LHCN-M2 (cell line): ENCODE measurements at places on chromosomes 7 and 10. TPM values are rescaled to one million over a fixed set of nuclear protein-coding genes. Genes with fewer than 3 reads are reported as not detected.

GRCh38 chr7:2537981-2538851 lies 17.1 kb downstream of the BRAT1 start:
- DNase-seq, result no peak

Gene CALML3
- not detected in 2 replicates for total RNA-seq

DNA sequence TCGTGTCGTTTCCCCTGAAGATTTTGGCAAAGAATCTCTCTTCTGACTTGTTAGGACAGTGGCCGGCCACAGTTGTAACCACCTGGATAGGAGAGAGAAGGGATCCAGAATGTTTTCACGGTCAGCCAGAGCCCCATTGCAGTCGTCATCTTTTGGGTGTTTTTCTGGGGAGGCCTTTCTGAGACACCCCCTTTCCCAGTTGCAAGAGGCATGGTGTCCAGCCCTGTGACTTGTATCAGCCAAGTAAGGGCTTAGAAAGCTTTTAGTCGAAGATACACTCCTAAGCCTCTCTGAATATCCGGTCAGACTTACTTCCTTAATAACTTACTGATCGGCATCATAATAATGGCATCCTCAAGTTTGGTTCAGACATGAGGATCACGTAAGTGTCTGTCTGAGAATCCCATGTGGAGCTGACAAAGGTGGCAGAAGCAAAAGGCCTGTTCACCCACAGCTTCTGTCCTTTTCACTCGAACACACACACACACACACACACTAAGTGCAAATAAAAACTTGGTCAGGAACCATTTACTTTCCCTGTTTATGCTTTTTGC lies 435.7 kb upstream of the GALNT17 start:
- peak; percentile 15 for DNase-seq

DNA sequence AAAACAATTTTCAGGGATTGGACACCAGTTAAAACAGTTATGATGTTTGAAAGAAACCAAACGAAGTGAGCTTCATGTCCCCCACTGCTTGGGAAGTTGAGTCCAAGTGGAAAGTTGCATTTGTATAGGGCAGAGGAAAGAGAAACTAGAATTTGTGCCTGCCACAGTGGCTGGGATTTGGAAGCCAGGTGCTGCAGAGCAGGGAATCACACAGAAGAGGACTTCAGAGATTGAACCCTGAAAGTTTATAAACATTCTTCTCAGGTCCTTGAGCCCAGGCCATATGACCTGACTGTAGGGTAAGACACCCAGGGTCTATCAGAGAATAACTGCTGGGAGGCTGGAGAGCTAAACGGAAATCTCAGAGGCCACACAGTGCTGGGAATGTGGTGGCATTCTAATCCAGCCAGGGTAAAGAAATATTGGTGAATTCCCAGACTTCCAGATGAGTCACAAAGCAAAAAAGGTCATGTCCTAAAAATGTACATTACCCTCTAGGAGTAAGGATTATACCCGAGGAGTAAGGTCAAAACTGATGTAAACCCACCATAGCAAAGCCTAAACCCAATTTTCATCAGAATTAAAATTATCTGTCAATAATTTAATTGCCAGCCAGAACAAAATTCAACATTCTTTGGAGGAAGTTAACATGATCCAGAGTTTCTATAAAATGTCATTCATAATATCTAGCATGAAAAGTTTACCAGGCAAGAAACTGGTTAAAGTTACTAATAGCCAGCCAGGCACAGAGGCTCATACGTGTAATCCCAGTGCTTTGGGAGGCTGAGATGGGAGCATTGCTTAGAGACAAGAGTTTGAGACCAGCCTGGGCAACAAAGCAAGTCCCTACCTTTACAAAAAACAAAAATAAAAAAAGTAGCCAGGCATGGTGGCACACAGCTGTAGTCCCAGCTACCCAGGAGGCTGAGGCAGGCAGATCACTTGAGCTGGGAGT lies 31.2 kb downstream of the TOMM7 start:
- peak; percentile 56 for DNase-seq

GRCh38 chr10:7609556-7609955 lies 57.2 kb downstream of the ITIH5 start:
- no peak for DNase-seq

DNA sequence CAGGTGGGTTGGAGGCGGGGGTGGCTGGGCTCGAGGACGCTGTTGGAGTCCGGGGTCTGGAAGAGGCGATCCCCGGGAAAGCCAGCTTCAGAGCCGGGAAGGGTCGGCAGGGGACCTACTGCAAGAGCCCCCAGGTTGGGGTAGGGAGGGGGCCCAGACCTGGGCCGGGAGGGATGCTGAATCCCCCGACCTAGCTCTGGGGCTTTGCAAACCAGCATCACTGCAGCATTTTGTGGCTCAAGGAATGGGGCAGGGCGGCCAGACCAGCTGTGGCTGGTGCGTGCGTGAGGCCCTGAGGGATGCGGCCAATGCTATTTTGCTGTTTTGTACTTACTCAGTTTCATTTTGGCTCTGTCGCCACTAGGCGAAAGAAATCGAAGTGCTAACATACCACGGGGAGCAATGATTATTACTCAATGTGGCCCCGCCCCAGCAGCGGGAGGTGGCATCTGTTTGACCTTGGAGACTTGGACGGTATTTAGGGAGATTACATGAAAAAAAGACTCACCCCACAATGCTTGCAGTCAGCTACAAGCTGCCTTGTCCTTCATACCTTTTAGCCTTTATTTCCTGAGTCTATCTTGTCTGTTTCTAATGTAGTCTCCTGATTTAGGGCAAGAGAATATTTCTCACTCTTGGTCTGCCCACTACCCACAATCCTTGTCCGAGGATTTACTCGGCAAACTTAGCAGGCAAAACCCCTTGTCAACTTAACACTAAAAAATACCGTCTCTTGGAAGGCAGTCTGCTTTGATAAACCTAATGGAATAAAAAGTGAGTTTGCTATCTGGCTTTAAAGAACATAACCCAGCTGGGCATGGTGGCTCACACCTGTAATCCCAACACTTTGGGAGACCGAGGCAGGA lies 16.2 kb downstream of the HSPB1 start:
- DNase-seq, result peak; percentile 98

DNA sequence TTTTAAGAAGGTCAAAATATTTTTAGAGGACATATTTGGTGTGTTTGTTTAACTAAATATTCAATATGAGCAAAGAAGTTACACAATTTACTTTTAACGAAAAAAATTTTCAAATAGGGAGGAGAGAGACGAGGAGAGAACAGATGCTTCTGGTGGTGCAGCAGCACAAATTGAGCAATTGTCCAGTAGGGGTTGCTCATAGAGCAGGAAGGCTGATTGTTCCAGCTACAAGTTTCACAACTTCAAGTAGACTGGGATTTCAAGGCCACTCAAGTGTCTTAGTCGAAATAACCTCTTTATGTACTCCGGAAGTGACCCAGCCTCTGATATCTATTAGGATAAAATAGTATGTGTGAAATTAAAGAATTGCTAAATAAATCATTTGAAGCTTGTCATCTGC lies 197.9 kb downstream of the HDAC9 start:
- DNase-seq, result peak; percentile 93

DNA sequence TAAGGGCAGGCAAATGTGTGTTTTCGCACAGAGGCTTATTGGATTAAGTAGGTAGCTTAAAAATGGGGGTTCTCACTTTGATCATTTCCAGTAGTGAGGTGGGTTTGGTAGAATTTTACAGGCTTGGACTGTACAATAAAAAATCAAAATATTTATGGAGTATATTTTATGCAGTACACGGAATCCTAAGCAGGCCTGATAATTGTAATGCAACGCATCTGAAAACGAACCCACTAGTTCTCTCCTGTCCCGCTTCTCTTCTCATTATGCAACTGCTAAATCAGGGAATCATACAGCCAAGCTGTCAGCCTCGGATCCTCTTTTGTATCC lies 377 bp upstream of the POLR1F start:
- DNase-seq, result no peak

GRCh38 chr10:11192304-11193000 lies 174.8 kb downstream of the CELF2 start:
- peak; percentile 86 for DNase-seq

DNA sequence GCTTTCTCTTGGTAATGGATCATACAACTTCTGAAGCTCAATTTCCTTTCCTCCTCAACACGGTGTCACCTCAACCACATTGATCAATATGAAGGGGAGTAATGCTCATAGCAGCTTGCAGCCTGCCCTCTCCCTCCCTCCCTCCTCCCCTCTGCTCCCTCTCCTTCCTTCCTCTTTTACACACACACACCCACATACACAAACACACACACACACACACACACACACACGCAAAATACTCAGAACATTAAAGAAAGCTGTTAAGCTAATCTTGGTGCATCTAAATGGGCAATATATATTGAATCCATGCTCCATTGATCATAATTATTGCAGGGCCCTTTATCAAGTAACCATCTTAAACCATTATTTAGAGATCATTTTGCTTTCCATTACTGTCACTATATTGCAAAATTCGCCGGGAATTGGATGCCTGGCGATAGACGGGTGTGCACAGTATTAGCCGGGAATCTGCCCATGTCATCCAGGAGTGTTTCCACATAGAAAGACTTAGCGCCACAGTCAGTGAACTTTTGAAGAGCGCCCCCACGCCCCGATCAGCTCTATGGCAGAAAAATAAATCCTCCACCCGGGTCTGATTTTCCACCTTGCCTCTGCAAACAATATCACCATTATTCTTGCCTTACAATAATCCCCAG lies 122.0 kb downstream of the PRLHR start:
- no peak for DNase-seq

DNA sequence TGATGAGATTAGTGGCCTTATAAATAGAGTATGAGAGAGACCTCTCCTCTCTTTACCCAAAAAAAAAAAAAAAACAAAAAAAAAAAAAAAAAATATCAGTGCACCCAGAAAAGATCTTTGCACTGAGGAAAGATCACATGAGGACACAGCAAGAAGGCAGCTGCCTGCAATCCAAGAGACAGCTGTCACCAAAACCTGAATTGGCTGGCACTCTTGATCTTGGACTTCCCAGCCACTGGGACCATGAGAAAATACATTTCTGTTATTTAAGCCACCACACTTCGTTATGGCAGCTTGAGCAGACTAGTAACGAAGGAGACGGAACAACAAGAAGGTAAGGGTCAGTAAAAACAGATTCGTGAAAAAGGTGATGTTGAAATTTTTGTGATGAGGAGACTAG lies 47.0 kb downstream of the TMEM106B start:
- peak; percentile 34 for DNase-seq

GRCh38 chr7:69213878-69214277 lies 384.4 kb upstream of the AUTS2 start:
- no peak for DNase-seq
